SIG-M5 (cell line): ENCODE measurements at places on chromosomes 16 and 17.

GRCh38 chr17:44677136-44677535 is 12.4 kb downstream of the CCDC43 start:
- no peak for DNase-seq

DNA sequence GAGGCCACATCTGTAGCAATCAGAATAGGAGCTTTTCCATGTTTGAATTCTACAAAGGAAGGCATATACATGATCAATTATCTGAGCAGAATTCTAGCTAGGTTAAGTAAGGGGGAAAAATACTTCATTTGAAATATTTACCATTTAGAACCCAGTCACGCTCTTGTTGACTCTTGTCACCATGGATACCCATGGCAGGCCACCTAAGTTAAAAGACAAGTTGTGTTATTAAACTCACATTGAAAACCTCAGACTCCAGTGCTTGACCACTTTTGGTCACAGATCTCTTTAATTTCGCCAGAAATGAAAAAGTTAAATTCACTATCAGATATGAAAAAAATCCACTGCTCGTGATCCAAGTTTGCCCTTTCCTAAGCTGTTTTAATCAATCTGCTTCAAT is 4.1 kb downstream of the DDX5 start:
- no peak for DNase-seq

- DNase-seq, result no peak
These were observed 24.5 kb upstream of the MILR1 start for GRCh38 chr17:64424324-64424849.

- no peak for DNase-seq
These were observed 171.4 kb downstream of the ANKFN1 start for GRCh38 chr17:56324676-56325075.

DNA sequence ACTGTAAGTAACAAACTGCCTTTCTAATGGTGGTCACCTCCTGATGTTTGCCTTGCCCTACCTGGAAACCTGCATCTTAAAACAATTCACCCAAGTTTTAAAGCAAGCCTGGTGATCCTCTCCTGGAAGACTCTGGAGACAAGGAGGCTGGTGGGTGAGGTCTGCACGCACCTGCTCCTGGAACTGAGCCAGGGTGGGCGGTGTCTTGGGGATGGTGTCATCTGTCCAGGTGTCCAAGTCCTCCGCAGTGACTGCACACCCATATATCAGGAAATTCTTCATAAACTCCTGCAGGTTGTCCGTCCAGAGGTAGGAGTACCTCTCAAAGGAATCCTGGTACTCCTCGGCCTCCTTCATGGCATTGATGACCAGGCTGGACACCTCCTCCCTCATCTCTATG is 44.9 kb downstream of the DNAH17 start:
- no peak for DNase-seq

- no peak for DNase-seq
These were observed 50.2 kb upstream of the NDRG4 start for GRCh38 chr16:58449768-58450167.

DNA sequence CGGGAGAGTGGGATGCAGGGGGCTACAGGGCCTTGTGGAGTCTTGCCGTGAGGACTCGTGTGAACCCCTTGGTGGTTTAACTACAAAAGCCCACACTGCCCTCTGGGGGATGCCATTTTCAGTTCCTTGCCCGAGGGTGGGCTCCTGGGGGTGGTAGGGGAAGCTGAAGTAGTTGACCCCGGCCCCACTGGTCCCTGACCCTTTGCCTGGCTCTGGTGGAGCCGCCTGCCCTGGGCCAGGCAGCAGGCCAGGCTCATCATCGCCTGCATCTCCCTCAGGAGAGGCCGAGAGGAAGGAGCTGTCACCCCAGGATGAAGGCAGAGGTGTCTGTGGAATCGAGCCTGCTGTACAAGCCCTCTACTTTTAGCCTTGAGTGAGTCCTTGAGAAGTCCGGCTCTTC is 10.2 kb downstream of the COX4I1 start:
- no peak for DNase-seq

DNA sequence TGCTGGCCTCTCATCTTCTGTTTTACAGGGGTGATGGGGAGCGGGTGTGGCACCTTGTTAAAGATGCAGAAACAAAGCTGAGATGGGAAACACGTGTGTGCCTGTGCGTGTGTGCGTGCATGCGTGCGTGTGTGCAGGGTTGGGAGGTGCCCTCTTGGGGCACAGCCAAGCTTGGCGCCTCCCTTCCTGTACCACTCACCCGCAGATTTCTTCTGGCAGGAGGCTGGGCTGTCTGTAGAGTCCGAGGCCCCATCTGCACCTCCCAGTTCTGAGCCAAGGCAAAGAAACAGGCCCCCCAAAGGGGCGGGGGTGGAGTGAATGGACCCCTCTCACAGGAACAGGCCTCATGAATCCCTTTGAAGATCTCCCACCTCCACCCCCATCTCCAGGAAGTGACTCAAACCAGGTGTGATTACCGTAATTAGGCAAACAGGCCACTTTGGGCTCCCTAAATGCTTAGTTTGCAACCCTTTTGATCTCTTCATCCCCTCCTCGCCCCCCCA is 20.9 kb downstream of the TNS4 start:
- no peak for DNase-seq

GRCh38 chr16:24736758-24737157 is 7.3 kb downstream of the TNRC6A start:
- DNase-seq, result no peak

- no peak for DNase-seq
These were observed 3.4 kb downstream of the NARF start for GRCh38 chr17:82461827-82462524.

DNA sequence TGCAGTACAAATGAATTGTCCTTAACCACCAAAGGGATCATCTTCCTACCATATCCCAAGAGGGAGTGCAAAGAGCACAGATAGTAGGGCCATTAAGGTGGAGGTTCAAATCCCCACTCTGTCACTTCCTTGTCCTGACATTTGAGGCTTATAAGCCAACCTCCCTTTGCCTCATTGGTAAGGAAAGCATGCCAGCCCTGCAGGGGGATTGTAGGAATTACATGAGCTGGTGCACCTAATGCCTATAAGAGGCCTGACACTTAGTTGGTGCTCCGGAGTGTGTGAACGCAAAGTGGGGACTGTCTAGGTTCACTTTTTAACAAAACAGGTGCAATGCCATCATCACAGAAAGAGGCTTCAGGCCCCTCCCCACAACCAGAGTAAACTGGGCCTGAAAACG is 374.4 kb downstream of the SNX29 start:
- no peak for DNase-seq

- no peak for DNase-seq
These were observed 159.1 kb downstream of the SDK2 start for GRCh38 chr17:73485130-73485529.

- no peak for DNase-seq
These were observed 701 bp downstream of the JMJD6 start for GRCh38 chr17:76725580-76726230.

- DNase-seq, result no peak
These were observed 4.7 kb upstream of the MMP15 start for GRCh38 chr16:58020628-58021521.

GRCh38 chr16:85716022-85716679 is 27.4 kb upstream of the GINS2 start:
- no peak for DNase-seq

- DNase-seq, result no peak
These were observed 472 bp upstream of the ARHGDIA start for GRCh38 chr17:81871387-81872230.

DNA sequence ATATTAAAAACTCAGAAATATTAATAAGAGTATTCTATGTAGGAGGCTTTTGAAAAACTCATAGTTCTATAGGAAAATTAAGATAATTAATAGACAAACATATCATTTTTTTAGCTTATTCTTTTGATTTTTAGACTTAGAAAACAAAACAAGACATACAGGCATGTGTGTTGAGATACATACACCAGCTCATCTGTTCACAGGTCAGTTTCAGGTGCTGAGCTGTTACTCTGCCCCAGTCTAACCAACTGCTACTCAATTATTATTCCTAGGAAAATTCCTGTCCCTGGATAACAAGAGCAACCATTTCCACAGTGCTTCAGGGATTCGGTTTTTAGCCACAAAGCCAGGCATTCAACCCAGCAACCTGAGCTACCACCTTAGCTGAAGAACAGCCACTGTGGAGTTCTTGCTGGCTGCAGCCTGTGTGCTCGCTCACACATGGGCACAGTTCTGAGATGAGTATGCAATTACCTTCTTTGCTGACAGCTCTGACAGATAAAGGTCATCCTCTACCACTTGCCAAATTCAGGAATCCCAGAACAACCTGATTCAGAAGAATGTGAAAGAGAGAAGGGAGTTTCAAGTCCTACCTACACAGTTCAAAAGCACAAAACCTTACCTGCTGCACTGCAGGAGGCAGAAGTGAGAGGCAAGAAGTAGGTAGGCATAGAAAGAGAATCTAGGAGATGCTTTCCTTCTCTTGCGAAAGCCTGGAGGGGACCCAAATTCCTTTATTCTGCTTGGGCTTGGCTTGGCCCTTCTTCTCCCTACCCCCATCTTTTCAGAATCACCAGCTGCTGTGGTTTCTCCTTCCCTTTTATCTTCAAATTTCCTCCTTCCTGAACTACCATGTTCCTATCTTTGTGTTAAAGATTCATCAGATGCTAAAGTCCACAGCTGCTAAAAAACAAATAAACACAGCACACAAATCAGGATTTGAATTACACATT is 62.7 kb downstream of the TEX2 start:
- no peak for DNase-seq

- no peak for DNase-seq
These were observed 21.2 kb downstream of the ZNF469 start for GRCh38 chr16:88403794-88404581.

DNA sequence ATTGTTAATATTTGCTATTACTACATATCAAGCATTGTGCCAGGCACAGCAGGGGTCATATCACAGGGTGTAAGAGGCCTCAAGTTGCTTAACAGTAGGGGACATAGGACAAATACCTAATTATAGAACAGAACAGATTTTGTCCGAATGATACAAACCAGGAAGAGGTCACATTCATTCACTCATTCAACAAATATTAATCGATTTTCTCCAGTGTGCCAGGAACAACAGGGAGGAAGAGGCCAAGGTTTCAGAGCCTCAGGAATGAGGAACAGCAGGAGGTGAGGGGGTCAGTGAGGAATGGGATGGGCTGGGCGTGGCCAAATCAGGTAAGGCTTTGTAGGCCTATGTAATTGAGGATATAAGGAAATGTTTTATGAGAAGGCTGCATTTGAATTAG is 11.2 kb upstream of the CHST4 start:
- no peak for DNase-seq

DNA sequence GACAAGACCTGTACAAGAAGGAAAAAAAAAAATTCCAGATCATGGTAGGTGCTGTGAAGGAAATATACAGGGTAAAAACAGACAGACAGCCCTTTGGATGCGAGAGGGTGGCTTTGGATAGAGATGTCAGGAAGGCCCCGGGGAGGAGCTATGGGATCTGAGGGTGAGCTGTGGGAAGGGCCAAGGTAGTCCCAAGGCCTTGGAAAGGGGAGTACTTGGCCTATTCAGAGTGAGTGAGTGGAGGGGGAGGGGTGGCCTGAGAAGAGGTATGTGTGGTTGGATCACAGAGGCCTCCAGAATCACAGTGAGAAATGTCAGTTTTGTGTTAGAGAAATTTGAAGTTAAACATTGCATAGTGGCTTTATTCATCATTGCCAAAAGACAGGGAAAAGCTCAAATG is 31.2 kb upstream of the AKTIP start:
- DNase-seq, result no peak

GRCh38 chr17:60269417-60269816 is 119.6 kb downstream of the CA4 start:
- no peak for DNase-seq

- DNase-seq, result no peak
These were observed 20.0 kb downstream of the ST6GALNAC1 start for GRCh38 chr17:76623271-76624146.

DNA sequence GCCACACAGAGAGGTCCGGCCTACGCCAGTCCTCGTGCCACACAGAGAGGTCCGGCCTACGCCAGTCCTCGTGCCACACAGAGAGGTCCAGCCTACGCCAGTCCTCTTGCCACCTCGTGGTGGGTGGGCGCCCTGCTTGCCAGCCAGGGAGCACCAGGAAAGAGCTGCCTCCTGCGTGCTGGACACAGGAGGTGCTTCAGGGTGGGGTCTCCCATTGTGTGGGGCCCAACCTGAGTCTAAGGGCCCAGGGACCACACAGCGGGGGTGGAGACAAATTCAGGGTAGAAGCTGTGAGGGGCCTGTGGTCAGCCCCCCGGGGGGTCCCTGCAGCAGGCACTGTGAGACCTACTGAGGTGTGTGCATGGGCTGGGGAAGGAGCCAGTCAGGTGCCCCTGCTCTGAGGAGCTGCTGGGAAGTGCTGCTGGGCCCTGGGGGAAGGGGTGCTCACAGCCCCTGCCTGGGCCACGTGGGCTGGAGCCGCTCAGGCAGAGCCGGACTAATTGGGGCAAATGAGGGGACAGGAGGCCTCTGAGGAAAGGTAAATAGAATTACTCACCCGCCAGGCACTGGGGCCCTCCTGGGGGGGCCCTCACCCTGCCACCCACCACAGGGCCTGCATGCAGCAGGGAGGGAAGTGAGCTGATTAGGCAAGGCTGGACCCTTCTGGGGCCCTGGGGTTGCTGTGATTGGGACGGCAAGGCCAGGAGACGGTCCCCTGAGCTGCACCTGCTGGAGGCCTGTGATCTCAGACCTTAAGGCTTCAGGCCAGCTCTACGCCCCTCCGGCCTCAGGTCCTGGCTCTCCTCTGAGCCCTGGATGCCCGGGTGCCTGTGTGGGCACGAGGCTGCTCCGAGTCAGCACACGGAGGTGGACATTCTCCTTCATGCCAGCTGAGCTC is 11.0 kb downstream of the GCGR start:
- no peak for DNase-seq

- no peak for DNase-seq
These were observed 51.3 kb upstream of the CCL1 start for GRCh38 chr17:34414339-34414738.

GRCh38 chr17:61593426-61593825 is 2.4 kb upstream of the NACA2 start:
- DNase-seq, result no peak

DNA sequence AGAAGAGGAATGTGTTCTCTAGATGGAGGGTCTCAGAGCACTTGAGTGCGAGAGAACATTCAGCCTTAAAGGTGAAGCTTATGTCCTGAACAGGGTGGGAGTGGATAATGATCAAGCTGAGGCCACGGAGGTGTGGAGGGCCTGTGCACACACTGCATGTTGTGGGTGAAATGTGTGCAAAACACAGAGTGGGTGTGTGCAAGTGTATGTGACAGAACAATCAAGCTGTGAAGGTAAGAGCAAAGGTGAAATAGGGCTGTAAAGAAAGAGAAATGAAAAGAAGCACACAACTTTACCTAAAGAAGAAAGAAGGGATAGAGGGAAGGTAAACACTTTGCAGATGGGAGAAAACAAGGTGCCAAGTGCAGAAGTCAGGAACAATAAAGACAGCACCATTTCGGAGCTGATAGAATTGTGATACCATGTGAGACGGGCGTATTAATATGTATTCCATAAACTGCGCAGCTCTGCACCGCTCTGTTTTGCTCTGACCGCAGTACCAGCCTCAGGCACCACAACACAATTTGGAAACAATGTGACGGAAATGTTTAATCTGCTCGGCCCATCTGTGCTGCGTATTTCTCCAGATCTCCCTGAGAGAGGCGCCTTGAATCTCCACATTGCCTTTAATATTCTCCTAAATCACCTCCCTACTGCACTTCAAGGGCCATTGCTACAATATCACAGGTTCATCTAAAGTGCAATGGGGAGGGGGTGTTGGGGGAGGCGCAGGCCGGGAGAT is 40.6 kb downstream of the SNX11 start:
- DNase-seq, result no peak
